ENCODE measurements at places on chromosomes 2 and 18.

- no peak for DNase-seq
Measured at GRCh38 chr2:26359886-26360473, 13.4 kb upstream of the ADGRF3 start.

DNA sequence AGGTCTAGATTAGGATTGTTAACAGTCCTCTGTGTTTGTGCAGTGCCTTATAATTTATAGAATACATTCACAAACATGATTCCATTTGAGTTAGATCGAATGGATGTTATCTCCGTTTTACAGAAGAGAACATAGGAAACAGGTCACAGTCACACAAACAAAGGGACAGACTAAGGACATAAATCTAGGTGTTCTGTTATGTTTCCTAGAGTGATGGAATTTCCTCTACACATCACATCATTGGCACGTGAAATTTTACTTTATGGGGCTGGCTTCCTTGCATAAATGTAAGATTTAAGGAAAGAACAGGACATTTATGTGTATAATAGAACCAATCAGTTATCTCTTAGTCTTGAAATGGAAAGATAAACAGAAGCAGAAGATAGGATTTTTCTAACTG, 6.4 kb downstream of the TRIM54 start:
- no peak for DNase-seq

GRCh38 chr18:8049147-8049546, 482.0 kb downstream of the PTPRM start:
- DNase-seq: peak; percentile 6

DNA sequence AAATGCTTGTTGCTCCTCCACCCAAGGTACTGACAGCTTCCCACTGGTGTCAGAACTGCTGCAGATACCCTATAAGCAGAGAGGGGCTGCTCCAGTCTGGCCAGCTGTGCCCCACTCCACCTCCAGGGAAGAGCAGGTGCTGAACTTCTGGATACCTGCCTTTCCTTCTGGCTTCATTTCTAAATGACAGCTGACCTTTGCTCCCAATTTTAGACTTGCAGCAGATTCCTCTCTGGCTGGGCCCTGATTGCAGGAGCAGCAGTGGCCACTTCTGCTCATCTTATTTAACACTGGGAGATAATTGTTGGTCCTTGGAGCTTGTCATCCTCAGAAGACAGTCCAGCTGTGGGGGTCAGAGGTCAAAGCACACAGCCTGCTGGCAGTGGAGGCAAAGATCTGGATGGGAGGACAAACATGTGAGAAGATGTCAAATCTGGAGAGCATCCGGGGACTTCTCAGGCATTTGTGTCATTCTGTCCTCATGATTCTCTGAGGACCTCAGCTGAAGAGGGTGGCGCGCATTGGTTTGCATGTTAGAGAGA, 38.9 kb downstream of the SETBP1 start:
- DNase-seq: no peak

DNA sequence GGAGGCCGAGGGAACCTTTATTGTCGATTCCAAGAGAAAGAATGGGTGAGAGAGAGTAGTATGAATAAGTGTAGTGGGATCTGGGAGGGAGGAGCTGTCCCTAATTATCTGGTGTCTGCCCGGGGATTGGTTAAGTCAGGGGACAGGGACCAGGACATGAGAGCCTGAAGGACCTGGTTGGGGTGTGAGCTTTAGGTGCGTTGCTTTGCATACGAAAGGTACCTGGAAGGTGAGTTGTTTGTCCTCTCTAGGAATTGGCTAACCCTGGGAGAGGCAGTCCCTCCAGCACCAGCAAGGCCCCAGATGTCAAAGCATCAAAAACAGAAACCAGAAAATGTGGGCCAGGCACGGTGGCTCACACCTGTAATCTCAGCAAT, 48.1 kb upstream of the RPL31 start:
- no peak for DNase-seq

- DNase-seq: no peak
Measured at GRCh38 chr2:181807526-181807925, 84.0 kb upstream of the ITPRID2 start.

DNA sequence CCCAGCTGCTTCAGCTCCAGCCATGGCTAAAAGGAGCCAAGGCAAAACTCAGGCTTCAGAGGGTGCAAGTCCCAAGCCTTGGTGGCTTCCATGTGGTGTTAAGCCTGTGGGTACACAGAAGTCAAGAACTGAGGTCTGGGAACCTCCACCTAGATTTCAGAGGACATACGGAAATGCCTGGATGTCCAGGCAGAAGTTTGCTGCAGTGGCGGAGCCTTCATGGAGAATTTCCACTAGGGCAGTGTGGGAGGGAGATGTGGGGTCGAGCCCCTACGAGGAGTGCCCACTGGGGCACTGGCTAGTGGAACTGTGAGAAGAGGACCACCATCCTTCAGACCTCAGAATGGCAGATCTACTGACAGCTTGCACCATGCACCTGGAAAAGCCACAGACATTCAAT, 76.1 kb upstream of the KCTD1 start:
- DNase-seq: no peak

DNA sequence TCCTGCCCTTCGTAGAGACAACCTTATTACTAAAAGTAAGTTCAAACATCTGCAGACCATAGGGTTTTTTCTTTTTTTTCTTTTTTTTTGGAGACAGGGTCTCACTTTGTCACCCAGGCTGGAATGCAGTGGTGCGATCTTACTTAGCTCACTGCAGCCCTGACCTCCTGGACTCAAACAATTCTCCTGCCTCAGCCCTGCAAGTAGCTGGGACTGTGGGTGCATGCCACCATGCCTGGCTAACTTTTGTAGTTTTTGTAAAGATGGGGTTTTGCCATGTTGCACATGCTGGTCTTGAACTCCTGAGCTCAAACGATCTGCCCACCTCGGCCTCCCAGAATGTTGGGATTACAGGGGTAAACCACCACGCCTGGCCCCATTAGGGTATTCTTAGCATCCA, 32.4 kb downstream of the HADHA start:
- no peak for DNase-seq

GRCh38 chr2:235709969-235710879, 216.4 kb downstream of the AGAP1 start:
- no peak for DNase-seq

GRCh38 chr2:174597009-174597344, 627 bp downstream of the WIPF1 start:
- no peak for DNase-seq

DNA sequence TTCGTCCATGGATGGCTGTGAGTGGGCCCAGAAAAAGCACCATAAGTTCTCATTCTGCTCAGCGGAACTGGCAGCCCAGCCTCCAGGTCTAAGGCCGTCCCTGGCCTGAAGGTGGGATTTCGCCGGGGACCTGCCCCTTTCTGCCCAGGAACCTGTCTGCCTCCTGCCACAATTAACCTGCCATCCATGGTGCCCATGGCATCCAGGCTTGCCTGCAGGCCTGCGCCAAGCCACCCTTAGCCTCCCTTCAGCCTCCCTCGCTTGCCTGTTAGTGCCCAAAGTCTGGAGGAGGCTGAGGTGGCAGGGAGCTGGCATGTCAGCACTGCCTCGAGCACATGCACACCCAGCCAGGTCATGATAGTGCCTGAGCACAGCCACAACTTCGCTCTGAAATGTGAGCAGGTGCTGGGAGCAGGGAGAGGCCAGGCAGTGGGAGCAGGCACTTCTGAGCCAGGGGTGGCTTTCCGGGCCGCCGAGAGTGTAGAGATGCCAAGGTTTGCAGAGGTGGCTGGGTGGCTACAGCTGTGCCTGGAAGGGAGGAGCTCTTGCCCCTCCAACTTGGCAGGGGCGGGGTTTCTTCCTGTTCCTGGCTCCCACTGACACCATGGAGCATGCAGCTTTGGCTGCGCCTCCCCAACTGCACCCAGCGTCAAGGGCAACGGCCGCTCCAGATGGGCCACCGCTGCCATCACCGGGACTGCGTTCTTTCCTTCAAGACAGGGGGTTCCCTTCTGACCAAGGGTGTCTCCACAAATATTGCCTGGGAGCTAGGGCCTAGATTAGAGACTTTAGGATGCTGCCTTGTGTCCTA, 648.9 kb upstream of the VRK2 start:
- DNase-seq: no peak

- peak; percentile 84 for DNase-seq
Measured at GRCh38 chr2:111116843-111117597, 3.7 kb upstream of the BCL2L11 start.

GRCh38 chr2:130799295-130799694, 37.4 kb upstream of the ARHGEF4 start:
- DNase-seq: no peak

DNA sequence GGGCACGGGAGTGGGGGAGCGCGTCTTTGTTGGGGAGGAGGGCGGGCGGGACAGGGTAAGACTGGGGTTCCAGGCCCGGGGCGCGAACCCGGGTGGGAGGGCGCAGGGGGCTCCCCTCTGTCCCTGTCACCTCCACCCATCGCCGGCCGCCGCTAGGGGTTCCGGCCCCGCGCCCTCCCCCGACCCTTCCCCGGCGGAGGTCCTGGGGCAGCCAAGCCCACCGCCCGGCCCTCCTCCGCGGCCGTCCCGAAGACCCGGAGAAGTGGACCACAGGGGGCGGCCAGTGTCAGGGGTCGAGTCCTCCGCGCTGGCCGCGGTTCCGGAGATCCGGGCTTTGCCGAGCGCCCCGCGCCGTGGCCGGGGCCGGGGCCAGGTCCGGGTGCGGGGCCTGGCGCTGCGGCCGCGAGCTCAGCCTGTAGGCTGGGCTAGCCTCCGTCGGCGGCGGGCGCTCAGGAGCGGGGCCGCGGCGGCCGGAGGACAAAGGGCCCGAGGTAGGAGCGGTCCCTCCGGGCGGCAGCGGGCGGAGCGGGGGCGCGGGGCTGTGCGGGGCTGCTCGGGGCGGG, 16.6 kb upstream of the E2F6 start:
- DNase-seq: peak; percentile 36

- no peak for DNase-seq
Measured at GRCh38 chr2:69345434-69345833, 41.6 kb downstream of the GFPT1 start.

GRCh38 chr2:142100970-142101369, 29.8 kb downstream of the LRP1B start:
- DNase-seq: no peak

DNA sequence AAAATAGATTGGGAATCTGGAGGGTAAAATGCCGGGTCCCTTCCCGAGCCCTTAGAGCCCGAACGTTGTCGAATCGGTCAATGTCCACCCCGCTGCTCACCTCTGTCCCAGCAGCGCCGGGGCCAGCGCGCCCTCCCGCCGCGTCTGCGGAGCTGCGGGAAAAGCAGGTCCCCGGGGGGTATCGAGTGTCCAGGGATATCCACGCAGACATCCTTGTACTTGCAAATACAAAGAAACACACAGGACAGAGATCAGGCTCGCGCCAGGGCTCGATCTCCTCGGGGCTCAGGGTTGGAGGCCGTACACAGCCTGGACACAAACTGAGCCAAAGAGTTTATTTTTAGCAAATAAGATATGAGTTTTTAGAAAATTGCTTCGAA, 2.3 kb upstream of the GATA6 start:
- no peak for DNase-seq

GRCh38 chr18:51398104-51398503, 200.6 kb upstream of the MEX3C start:
- no peak for DNase-seq

- DNase-seq: no peak
Measured at GRCh38 chr18:11021477-11021876, 127.9 kb downstream of the PIEZO2 start.

DNA sequence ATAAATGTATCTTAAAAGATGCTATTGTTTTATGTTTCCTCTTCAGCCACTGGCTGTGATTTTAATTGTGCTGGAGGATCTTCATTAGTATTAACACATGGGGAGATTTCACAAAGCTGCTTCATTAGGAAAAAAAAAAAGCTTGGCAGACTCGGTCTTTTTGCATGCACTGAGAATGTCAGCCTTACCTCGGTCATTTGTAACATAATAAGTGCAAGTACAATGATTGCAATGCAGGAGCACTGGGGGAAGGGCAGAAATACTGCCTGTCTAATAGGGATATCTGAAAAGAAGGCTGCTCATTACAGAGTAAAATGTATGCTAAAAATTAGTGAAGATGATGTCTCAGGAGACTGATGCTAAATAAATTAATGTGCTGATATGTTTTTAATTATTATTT, 1.3 kb upstream of the BAZ2B start:
- DNase-seq: no peak

DNA sequence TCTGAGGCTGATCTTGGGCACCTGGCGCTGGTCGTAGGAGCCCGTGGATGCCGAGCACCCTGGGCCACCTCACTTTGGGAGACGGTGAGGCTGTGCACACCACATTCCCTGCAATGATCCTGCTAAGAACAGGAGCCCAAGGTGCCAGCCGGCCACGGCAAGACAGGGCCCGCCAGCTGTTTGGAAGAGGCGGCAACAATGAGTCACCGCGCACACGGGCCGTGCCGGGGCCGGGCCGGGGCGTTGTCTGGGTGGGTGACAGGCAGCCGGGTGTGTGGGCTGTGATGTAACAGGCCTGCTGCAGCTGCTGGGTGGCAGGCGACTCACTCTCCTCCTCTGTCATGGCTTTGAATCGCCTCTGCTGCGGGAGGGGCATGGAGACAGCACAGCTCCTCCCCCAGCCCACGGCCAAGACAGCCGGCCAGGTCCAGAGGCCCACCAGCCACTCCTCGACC, 49.7 kb upstream of the ODC1 start:
- DNase-seq: peak; percentile 92

DNA sequence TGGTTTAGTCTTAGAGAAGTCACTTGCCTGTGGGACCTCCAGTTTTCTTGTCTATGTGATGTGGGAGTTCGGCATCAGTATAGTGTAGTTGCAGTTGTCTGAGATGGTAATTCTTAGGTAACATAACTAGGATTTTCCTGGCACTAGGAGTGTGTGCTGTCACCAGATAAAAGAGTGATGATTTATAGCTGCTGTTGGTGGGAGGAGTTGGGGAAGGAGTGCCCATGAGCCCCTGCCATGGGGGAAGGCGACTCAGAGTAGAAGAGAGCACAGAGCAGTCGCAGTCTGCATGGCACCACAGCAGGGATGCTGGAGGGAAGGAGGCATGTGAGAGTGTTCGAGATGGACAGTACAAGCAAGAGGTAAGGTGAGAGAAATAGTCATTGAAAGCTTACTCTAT, 38.7 kb downstream of the ATP9B start:
- DNase-seq: no peak

- DNase-seq: no peak
Measured at GRCh38 chr2:226308323-226308680, 491.3 kb downstream of the IRS1 start.

GRCh38 chr2:79139423-79139822, 19.1 kb downstream of the REG1A start:
- no peak for DNase-seq

DNA sequence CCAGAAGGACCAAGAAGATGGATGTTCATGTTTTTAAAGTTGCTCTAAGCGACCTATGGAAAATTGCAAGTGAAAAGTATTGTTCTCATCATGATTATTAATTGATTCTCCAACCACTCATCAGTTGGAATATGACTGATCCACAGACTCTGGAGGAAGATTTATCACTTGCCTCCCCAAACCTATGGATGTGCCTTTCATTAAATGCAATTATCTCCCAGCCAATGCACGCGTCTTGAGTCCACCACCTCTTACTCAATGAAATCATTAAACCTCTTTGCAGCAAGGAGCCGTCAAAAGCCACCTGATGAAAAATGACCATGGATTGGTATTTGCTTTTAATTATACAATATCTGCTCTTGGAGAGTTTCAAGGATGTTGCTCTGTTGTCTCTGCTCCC, 165.6 kb downstream of the LRRTM1 start:
- DNase-seq: no peak

Data from AG08396 (cell line).